ENCODE measurements at places on chromosomes 16 and 17. TPM values are rescaled to one million over a fixed set of nuclear protein-coding genes. Genes with fewer than 3 reads are reported as not detected.

GRCh38 chr17:33785281-33785680 is 469.8 kb upstream of the CCL2 start:
- DNase-seq, result no peak

MT2A gene
- polyA plus RNA-seq, result 588 TPM

PIRT gene
- polyA plus RNA-seq, result not detected

- no peak for DNase-seq
Measured at GRCh38 chr17:30472238-30472890, 4.8 kb upstream of the GOSR1 start.

- DNase-seq, result no peak
Measured at GRCh38 chr17:58268774-58269556, 11.8 kb downstream of the MPO start.

GRCh38 chr16:70788668-70789594 is 12.0 kb downstream of the VAC14 start:
- DNase-seq, result peak; percentile 49

FBXW10 gene
- not detected for polyA plus RNA-seq

DNA sequence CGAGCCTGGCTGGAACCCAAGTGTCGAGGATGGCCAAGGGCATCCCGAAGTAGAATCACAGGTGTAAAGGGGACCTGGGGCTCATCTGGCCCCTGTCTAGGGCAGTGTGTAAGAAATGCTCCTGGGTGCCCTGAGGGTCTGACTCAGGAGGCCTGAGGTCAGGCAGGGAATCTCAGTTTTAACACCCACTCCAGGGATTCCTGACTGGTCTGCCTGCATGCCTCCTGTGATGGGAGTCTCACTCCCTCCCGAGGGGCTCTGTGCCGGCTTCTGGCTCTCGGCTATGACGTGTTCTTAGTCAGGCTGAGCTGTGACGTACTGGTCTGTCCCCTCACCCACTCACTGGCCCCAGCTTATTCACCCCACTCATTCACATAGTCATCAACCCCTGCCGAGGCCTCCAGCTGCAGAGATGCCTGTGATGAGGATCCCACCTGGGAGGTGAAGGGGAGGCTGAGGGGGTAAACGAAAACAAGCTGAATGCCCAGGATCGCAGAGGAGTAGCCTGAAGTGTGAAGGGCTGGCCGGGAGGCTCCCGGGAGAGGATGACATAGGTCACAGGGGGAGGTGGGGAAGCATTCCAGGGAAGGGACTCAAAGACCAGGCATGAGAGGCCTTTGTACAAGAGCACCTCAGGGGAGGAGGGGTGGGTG is 23.8 kb downstream of the FAM83G start:
- DNase-seq, result peak; percentile 88

- DNase-seq, result no peak
Measured at GRCh38 chr17:39677542-39678339, 9.5 kb downstream of the PNMT start.

DNA sequence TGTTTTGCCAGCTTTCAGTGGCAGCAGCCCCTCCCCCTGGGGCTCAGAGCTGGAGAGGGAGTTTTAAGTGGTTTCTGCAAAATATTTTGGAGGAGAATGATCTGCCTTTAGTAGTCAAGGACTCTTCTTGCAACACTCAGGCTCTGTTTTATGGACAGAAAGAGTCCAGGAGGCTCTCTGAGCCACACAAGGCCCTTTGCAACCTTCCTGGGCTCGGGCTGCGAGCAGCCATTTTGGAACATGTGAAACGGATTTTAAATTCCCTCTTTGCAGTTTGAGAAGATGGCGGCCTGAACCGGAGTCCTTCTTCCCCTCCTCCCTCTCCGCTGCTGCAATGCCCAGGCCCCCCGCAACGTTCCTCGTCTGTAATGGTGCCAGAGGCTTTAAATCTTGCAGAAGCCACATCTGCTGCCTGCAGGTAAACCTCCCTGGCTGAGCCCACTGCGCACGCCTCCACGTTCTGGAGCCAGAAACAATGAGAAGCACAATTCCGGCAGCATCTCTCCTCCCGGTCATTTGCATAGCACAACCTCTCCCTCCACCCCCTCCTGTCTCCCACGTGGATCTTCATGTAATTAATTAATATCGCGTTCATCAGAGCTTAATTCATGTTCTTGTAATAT is 386.1 kb downstream of the SEC14L1 start:
- DNase-seq, result no peak

GRCh38 chr16:1047123-1047522 is 25.4 kb upstream of the SSTR5 start:
- no peak for DNase-seq

- no peak for DNase-seq
Measured at GRCh38 chr16:1026784-1027500, 45.4 kb downstream of the SOX8 start.

DNA sequence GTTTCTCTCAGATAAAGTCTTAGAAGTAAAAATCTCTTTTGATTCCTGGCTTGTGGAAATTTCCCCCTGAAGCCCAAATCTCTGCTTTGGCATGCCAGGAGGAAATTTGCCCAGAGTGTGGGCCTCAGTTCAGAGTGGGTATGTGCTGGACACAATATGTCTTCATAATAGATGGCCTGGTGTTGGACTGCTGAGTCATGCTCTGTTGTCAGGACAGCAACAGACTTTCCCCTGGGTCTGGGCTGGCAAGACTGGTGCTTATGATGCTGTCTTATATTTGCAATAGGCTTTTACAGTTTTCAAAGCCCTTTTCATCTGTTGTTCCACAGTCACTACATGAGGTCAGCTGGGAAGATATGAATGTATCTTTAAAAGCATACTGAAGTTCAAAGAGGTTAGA is 57.0 kb downstream of the SHISA9 start:
- no peak for DNase-seq

- DNase-seq, result no peak
Measured at GRCh38 chr17:81402530-81402941, 7.3 kb downstream of the BAHCC1 start.

NPIPB9 gene
- 0.11 TPM for polyA plus RNA-seq

DNA sequence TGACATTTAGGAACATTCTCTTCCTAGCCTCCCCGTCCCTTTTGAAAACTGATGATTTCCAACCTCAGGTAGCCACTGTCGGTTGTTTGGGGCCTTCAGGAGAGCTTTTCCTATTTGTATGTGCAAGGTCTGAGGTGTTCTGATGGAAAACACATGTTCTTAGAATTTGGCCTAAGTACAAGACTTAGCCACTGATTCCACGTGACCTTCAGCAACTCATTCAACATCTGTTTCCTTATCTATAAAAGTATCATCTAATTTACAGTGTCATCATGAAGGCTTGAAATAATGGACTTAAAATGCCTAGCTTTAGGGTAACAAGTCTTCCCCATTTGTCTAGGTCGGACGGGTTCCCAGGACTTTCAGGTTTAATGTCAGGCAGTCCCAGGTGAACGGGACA is 259.3 kb downstream of the SOX9 start:
- no peak for DNase-seq

HIGD1B gene
- not detected for polyA plus RNA-seq

DNA sequence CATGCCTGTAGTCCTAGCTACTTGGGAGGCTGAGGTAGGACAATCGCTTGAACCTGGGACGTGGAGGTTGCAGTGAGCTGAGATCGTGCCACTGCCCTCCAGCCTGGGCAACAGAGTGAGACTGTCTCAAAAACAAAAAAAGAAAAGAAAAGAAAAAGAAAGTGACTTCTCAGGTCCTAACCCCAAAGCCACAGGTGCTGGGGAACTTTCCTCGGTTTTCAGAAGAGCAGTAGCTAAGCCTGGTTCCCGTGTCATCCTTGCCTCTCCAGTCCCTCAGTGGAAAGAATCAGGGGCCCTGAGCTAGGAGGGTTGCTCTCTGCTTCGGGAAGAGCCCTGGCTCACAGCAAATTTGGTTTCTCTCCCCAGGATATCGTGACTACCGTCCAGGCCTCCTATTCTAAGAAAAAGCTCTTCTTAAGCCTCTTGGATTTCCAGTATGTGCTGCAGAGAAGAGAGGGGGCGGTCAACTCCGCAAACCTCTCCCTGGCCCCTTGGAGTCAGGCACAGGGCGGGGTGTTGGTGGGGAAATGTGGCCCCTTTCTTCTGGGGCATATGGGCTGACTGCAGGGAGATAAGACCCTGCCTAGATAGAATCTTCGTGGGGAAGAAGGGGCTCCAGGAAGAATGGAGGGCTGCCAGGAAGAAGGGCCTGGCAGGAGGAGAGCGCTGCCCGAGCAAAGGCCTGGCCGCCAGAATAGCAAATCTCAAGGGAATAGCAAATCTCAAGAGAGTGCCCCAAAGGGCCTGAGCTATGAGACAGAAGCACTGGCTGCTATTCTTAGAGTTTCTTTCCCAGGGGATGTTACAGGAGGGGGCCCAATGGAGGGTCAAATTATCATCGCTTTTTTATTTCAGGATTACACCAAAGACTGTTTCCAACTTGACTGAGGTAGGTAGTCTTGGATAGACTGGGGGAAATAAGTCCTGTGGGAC is 8.3 kb upstream of the NLRC5 start:
- DNase-seq, result no peak

SNAI3 gene
- 0.34 TPM for polyA plus RNA-seq

- no peak for DNase-seq
Measured at GRCh38 chr17:51647826-51648225, 387.5 kb downstream of the UTP18 start.

- peak; percentile 96 for DNase-seq
Measured at GRCh38 chr16:14629919-14630619, at the start of gene PARN. PARN (minus strand) TSS chr16:14630260; CDS start chr16:14630125, 135 bp downstream.

DNA sequence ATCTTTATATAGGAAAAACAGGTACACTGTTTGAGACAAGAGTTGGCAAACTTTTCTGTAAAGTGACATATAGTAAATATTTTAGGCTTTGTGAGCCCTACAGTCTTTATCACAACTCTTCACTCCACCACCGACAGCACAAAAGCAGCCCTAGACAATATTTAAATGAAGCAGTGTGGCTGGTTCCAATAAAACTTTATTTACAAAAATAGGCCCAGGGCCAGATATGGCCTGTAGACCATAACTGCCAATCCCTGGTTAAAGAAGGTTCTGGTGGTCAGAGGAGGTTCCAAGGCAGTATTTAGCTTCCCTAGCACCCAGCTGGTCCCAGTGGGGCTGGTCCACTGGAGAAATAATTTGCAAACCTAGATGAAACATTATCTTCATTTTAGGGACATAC is 3.6 kb downstream of the FAM117A start:
- DNase-seq, result no peak

UBE2O gene
- 17.6 TPM for polyA plus RNA-seq

GRCh38 chr16:2971985-2972784 is 3.0 kb downstream of the PAQR4 start:
- DNase-seq, result no peak

GRCh38 chr17:56623383-56623782 is 29.9 kb downstream of the NOG start:
- DNase-seq, result no peak

GRCh38 chr17:78706271-78706915 is 75.7 kb downstream of the CYTH1 start:
- DNase-seq, result peak; percentile 58

TBC1D3G gene
- not detected for polyA plus RNA-seq

DNA sequence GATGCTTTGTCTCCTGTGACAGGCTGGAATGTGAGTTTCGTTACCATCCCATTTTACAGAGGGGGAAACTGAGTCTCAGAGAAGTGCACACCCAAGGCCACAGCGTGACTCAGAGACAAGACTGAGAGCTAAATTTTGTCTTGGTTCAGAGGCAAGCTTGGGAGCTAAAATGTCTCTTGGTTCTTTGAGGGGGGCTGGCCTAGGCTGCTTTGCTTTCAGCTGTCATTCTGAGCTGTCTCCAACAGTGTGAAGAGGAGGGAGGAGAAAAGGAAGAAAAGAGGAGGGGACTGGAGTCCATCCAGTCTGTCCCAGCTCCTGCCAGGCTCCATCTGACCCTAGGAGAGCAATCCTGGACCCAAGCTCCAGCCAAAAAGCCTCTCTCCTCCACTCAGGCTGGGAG is at the start of gene CLEC19A:
TSS of gene CLEC19A (plus strand) at position 301 of the 400 bp plus-strand sequence. CDS start 121 bp downstream, outside the sequence.
- no peak for DNase-seq

NUPR1 gene
- 27.9 TPM for polyA plus RNA-seq

ADAMTS18 gene
- not detected for polyA plus RNA-seq

DNA sequence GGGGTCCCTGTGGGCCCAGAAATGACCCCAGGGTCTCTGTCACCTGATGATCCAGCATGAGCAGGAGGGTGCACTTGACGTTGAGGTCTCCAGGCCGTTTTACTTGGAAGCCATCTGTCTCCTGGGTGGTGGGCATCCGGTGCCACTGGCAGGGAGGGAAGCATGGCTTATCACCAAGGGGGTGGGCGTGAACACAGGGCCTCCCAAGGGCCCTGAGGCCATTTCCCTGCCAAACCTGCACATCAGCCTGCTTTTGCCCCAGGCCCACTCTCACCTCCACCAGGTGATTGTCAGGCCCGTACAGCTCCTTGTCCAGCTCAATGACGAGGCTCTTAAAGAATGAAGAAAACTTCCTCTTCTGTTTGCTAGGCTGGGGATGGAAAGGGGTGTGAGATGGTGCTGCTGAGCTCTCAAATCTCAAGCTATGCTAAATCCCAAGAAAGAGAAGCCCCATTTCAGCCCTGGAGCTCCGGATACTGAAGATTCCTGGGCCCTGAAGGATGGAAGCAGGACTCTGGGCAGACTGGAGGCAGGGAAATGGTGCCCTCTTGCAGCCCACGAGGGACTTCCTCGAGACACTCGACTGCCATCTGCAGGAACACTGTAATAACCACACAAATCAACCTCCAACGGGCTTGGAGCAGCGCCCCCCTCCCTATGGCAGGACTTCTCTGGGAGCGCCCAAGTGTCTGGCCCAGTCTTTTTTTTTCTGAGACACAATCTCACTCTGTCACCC is 7.1 kb upstream of the FTSJ3 start:
- peak; percentile 85 for DNase-seq

DNA sequence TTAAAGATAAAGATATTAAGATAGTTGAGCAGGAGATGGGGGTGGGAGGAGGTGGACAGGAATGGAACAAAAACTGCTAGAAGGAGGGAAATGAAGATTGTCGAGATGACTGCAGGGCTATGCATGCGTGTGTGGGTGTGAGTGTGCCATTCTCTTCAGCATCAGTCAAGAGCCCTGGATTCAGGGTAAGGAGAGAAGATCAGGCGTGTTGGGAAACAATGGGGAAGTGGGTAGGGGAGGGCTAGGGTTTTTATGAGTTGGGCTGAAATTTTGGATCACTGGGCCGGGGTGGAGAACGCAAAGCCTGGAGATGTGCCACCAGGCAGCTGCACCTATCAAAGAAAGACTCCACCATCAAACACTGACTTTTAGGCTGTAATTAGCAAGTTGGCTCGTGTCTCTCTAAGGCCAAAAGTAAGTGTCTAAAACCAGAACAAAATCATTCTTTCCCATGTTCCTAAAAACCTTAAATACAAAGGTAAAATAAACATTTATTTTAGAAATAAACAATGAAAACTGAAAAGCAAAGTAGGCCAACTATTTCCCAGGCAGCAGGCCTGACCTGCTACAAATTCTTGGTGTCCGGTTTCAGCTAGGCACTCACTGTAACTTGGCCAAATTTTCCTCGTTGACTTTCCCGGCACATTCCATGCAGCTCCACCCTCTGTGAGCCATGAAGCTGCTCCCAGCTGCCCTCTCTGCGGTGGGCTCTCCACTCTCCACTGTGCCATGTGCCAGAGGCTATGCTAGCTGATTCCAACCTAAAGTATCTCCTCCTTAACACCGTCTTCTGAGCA is 4.2 kb downstream of the CDRT4 start:
- DNase-seq, result peak; percentile 92

HOXB8 gene
- polyA plus RNA-seq, result 6.2 TPM

Measured in IMR-90 (cell line).